ENCODE measurements at places on chromosomes 2 and 18. TPM values are rescaled to one million over a fixed set of nuclear protein-coding genes. Genes with fewer than 3 reads are reported as not detected.

The ALKAL2 gene
- 1.4 TPM for total RNA-seq

The TDRD15 gene
- 0.10 TPM for total RNA-seq

The ERFE gene
- 0.30 TPM for total RNA-seq

The UBE2F gene
- 18.8 TPM for total RNA-seq

The LYPD6B gene
- total RNA-seq = 12.3 TPM

The SGO2 gene
- 7.7 TPM for total RNA-seq

The PTGR3 gene
- 11.8 TPM for total RNA-seq

The CRYBA2 gene
- not detected for total RNA-seq

Measured in skin of body (tissue), 3 donors.